ENCODE measurements at places on chromosomes 3 and 15.
A peak's percentile ranks its signal among the peaks of the same experiment; 100 is the strongest.

DNA sequence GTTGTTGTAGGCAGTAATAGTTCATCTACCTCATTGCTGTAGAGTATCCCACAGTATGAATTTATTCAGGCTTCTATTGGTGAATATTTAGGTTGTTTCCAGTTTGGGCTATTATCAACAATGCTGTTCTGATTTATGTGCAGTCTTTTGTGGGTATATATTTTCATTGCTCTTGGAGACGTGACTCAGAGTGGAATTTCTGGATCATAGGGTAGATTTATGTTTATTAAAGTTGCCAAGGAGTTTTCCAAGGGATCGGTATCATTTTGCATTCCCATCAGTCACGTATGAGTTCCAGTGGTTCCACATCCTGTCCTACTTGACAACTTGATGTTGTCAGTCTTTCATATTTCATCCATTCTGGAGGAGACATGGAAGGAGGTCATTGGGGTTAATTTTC is 8.4 kb upstream of the HRH1 start:
- no peak for DNase-seq

DNA sequence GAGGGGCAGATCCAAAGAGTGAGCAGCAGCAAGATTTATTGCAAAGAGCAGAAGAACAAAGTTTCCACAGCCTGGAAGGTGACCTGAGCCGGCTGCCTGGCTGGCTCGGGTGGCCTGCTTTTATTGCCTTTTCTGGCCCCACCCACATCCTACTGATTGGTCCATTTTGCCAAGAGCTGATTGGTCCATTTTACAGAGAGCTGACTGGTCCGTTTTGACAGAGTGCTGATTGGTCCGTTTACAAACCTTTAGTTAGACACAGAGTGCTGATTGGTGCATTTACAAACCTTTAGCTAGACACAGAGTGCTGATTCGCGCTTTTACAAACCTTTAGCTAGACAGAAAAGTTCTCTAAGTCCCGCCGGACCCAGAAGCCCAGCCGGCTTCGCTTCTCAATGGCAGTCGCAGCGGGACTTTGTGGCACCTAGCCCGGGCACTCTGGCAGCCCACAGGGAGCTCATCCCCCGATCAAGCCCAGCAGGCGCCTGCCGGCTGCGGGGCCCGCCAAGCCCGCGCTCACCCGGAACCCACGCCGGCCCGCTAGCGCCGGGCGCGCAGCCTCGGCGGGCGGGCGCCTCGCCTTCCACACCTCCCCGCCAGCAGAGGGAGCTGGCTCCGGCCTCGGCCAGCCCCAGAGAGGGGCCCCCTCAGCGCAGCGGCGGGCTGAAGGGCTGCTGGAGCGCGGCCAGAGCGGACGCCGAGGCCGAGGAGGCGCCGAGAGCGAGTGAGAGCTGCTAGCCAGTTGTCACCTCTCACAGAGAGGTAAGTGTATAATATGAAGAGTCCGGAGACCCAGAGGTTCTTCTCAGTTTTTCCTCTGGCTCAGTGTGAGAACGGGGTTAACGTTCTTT is 339.2 kb downstream of the CHL1 start:
- no peak for DNase-seq

DNA sequence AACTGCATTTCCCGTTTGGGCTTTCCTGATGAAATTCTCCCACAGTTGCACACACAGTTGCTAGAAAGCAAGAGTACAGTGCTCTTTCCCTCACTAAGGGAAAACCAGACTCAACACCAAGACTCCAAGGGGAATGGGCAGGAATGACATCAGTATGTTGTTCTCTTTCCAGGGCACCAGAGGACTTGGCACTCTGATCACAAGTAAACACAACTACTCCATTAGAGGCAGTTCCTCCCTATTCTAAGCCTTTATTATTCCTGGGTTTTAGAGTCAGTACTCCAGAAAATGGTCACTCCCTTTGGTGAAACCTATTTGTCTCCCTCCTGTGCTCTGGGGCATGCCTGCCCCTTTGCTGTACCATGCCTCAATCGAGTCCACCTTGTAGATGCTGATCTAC is 52.3 kb upstream of the VGLL4 start:
- DNase-seq: no peak

- DNase-seq: no peak
These were observed 26.5 kb downstream of the TSPAN3 start for GRCh38 chr15:77044228-77045042.

- DNase-seq: no peak
These were observed 128.8 kb upstream of the IL12A start for GRCh38 chr3:159859836-159860235.

- DNase-seq: no peak
These were observed 27.3 kb upstream of the NMB start for GRCh38 chr15:84685304-84685703.

DNA sequence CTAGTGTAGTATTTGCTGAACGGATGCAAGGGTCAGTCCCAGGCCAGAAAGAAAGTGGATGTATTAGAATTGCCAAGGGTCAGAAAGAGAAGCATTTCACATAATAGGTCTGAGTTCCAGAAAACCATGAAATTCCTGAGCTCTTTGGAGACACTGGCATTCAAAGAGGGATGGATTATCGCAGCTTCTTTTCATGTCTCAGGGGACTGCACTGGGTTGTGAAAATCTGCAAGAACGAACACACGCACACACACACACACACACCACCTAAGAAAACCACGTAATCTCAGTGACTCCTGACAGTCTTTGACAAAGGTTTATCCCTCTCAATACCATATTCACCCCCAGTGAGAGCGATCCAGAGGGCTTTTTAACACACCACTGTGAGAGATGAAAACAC is 57.9 kb downstream of the TIPARP start:
- DNase-seq: no peak

DNA sequence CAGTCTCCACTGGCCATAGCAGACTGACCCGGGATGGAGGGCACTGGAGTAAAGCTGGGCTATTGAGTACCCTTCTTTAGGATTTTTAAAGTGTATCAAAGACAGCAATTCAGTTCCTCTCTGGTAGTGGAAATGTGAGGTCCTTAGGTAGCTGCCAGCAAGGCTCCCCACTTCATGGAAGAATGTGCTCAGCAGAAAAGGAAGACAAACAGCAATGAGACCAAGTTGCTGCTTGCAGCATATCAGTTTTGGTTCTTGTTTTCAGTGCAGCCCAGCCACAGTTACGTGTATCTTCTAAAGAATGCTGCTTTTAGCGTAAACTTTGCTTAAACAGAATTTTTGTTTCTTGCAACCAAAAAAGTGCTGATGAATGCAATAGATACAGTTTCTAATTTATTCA is 374.0 kb upstream of the CBLB start:
- DNase-seq: no peak

GRCh38 chr15:33107950-33108349 is 86.6 kb downstream of the FMN1 start:
- DNase-seq: no peak

DNA sequence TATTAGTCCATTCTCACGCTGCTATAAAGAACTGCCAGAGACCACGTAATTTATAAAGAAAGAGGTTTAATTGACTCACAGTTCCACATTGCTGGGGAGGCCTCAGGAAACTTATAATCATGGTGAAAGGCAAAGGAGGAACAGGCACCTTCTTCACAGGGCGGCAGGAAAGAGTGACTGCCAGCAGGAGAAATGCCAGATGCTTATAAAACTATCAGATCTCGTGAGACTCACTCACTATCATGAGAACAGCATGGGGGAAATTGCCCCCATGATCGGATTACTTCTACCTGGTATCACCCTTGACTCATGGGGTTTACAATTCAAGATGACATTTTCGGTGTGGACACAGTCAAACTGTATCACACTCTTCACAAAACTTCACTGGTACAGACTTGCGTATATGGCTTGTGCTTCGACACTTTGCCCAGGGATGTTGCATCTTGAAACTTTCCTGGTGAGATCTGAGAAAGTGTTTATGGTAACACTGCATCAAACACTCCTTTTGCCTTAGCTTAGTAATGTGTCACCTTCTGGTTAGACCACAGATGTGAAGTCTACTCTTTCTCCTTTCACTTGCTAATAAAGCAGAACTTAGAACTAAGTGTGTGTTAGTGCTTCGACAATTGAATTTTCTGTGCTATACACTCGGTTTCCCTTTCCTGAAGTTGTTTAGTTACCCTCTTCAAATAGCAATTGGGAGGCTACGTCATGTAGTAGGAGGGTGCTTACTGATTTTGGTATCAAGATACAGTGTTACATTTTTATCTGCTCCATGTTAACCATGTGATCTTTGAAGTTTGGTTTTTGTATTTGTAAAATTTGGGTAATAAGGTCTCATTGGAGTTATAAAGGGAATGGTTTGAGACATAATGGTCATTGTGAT is 185.7 kb downstream of the LPP start:
- no peak for DNase-seq

DNA sequence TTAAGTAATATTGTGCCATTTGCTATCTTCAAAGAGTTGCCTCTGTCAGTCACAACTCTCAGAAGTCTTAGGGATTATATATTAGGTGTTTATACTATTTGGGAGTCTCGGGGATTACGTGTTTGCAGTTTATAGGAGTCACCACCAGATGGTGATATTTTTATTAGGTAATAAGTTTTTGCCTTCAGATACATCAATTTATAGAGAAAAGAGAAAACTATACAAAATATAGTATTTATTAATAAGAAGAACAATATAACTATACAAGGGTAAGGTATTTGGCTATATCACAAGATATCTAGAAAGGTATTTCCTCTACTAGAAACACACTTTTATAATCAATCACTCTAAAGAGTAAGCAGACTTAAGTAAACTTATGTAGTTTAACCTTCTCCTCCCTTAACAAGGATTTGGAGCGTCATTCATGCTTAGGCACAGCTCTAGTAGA is 10.7 kb upstream of the DHX36 start:
- peak; percentile 2 for DNase-seq

DNA sequence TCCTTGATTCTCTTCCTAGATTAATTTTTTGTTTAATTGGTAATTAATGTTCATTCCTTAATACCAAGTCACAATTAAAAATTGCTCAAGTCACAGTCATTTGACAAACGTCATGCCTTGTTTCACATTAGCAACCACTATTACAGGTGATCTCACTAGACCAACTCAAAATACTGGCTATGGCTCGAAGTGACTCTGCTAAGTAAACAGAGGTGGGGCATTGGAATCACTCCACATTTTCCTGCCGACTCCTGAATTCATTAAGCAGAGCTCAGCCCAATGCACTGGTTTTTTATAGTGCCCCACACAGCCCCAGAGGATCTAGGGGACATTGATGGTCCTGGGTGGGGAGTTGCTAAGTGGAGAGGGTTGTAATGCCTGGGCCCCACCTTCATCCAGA is 201.2 kb upstream of the NSMCE3 start:
- peak; percentile 23 for DNase-seq

- DNase-seq: peak; percentile 30
These were observed 124.3 kb downstream of the CHSY1 start for GRCh38 chr15:101127506-101128076.

- no peak for DNase-seq
These were observed 29.4 kb upstream of the IQSEC1 start for GRCh38 chr3:13102386-13103345.

DNA sequence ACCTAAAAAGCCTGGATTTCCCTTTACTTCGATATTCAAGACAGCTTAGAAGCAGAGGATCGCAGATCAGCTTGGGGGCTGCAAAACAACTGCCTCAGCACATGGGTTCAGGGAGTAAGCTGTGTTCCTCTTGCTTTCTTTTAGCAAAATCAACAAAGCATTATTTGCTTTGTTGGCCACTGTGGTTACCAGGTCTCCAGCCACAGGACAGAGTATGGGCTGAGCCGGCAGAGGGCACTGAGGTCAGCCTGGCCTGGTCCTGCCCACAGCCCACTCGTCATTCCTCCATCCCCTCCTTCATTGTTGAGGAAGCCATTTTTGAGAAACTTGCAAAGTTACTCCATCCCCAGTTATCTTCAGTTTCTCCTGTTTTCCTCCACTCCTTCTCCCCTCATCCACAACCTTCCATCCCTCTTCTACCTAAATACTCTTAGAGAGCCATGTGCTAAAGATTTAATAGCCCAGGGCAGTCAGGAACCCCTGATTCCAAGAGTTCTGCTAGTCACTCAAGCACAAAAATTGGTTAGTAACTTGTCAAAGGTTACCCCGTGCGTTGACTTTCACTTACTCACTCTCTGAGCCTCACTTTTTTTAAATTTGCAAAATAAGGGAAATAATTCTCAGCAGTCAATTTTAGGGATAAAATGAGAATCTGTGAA is 60.0 kb upstream of the HES1 start:
- no peak for DNase-seq

DNA sequence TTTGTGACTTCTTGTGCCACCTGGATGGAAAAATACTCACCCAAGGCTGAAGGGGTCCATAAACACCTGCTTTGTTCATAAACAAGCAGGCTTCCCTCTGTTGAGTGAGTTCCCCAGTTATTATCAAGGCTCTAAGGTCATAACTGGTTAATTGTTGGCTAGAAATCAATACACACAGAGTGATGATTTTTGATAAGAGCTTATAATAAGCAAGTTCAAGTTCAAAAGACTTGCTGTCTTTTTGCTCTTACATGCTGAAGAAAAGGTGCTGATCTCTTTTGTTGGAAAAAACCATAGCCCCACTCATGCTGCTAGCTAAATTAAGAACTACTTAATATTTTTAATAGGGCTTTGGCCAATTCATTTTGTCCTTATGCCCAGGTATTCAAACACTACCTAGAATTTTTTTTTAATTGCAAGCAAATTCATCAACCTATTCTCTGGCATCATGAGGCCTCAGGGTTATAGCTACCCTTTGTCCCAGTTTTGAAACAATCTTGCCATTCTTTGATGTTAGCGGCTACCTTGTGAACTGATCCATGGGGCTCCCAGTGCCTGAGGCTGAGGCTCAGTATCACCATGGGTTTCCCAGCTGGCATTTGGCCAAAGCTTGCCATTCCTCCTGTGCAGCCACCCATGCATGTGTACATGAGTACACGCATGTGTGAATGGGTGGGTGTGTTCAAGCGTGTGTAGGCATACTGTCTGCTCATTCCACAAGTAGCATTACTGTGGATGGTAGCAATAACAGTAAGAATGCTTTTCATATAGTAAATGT is 127.6 kb upstream of the LPP start:
- DNase-seq: no peak

GRCh38 chr3:88991496-88991895 is 115.9 kb upstream of the EPHA3 start:
- DNase-seq: no peak

DNA sequence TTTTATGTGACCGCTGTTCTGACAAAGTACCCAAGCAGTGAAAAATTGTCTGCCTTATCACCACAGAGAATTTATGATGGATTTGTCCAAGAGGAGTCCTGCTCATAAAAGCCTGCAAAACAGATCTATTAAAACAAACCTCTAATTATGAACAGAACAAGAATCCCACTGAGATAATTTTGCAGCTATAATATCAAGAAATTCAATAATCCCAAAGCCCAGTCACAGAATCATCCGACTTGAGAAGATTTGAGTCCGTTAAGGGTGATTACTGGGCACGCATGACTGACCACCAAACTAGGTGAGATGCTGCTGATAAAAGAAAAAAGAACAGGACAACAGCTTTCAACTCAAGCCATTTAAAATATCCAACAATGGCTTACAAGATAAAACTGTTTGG is 231.0 kb upstream of the WNT5A start:
- DNase-seq: no peak

DNA sequence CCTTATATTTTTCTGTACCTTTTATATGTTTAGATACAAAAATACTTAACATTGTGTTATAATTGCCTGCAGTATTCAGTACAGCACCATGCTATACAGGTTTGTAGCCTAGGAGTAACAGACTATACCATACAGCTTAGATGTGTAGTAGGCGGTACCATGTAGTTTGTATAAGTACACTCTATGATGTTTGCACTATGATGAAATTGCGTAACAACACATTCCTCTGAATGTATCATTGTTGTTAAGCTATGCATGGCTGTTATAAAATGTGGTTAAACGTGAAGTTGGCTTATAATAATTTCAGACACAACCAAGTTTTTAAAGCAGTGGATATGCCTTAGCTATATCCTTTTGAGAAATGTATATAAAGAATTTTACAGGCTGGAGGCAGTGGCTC is 328.3 kb downstream of the PLCL2 start:
- DNase-seq: no peak

Measured in DMS79 (cell line).